ENCODE measurements at places on chromosomes 1 and 21.

DNA sequence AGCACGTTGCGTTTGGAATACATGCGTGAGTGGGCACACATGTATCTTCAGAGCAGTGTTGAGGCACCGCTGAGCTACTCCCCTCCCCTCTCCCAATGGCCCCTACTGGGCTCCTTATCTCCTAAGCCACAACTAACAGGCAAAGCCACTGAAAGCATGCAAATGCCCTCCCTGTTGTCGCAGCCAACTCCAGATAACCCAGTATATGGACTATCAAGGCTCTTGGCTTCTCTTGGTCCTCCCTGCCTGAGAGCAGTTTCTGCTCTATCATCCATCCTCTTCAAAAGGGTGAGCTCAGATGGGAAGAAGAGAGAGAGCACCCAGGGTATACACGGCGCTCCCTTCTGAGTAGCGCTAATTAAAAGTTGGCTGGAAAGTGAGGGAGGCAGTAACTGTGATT, 58.5 kb upstream of the CNTN2 start:
- no peaks in the 10 kb centered on the region for H3K4me1 ChIP-seq
- no peaks in the 10 kb centered on the region for H3K27me3 ChIP-seq
- H3K36me3 ChIP-seq: no peaks in the 10 kb centered on the region
- H3K27ac ChIP-seq: no peak overlapping the region
- H3K4me3 ChIP-seq: no peak overlapping the region
- no peak for DNase-seq

- H3K4me3 ChIP-seq: no peak overlapping the region
- no peak overlapping the region for H3K27ac ChIP-seq
- H3K27me3 ChIP-seq: no peaks in the 10 kb centered on the region
- H3K4me1 ChIP-seq: peaks cover 41% of the 10 kb centered on the region
These were observed 204.1 kb downstream of the PBX1 start for GRCh38 chr1:164763098-164763497.

DNA sequence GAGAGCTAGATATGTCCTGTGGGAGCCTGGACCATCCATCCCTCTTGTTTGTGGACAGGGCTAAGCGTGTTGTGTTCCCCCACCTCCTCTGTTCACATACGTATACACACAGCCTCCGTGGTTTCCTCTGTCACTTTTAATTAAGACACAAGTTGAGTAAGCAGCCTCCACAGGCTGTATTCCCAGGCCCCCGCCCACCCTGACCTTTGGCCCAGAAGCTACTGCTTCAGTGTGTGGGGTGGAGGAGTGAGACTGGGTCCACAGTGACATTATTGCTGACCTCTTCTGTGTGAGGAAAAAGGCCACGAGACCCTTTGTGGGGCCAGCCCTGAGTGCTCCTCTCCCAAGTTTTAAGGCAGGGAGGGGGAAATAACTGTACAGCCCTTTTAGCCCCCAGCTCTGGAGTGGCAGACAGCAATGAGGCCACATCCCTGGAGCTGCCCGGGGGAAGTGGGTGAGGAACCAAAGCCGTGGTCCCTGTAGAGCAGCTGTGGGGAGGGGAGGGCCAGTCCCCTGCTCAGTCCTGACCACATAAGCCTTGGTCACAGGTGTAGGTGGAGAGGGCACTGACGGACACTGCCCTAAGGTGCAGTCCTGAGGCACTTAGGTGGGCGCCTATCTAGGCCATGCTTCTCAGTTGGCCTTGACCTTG, 4.4 kb downstream of the ELOVL1 start:
- H3K36me3 ChIP-seq: peaks cover 5% of the 10 kb centered on the region
- H3K4me3 ChIP-seq: no peak overlapping the region
- DNase-seq: no peak
- no peaks in the 10 kb centered on the region for H3K27me3 ChIP-seq
- H3K27ac ChIP-seq: no peak overlapping the region

DNA sequence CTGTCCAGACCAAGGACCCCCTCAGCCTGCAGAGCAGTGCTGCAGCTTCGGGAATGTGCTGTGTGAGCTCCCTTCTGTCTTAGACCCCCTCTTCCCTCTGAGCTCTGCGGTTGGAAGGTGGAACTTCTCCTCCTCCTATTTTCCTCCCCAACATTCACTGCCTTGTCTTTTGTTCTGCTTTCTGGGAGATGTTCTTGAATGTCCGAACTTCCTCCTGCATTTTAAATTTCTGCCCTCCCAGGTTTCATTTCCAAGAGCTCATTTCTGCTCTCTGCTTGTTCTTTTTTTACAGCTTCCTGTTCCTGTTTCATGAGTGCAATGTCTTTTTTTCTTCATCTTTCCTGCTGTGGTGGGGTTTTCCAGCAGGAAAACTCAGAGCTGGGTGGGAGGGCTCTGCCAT, 29.3 kb downstream of the RRP1 start:
- no peak for DNase-seq
- H3K27me3 ChIP-seq: no peaks in the 10 kb centered on the region
- H3K4me1 ChIP-seq: no peaks in the 10 kb centered on the region
- H3K4me3 ChIP-seq: no peak overlapping the region
- H3K36me3 ChIP-seq: no peaks in the 10 kb centered on the region

DNA sequence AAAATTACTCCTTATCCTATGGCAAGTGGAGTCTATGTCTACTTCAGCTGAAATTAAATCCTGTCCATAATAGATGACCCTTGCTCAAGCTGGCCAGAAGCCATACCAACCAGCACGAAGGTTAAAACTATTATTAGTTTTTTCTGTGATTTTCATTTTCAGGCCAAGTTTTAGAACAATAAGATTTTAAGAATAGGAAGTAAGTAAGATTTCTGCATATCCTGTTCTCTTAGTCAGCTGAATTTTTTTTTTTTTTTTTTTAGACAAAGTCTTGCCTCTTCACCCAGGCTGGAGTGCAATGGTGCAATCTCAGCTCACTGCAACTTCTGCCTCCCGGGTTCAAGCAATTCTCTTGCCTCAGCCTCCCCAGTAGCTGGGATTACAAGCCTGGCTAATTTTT, 6.1 kb upstream of the RBP7 start:
- no peaks in the 10 kb centered on the region for H3K36me3 ChIP-seq
- no peaks in the 10 kb centered on the region for H3K27me3 ChIP-seq
- H3K4me3 ChIP-seq: no peak overlapping the region
- DNase-seq: no peak
- no peak overlapping the region for H3K27ac ChIP-seq
- no peaks in the 10 kb centered on the region for H3K4me1 ChIP-seq

Data from pancreas (tissue), 10 donors.